ENCODE measurements at places on chromosomes 3 and 15.
A peak's percentile ranks its signal among the peaks of the same experiment; 100 is the strongest.

- DNase-seq: no peak
These were observed 183.6 kb downstream of the POLQ start for GRCh38 chr3:121362035-121362734.

DNA sequence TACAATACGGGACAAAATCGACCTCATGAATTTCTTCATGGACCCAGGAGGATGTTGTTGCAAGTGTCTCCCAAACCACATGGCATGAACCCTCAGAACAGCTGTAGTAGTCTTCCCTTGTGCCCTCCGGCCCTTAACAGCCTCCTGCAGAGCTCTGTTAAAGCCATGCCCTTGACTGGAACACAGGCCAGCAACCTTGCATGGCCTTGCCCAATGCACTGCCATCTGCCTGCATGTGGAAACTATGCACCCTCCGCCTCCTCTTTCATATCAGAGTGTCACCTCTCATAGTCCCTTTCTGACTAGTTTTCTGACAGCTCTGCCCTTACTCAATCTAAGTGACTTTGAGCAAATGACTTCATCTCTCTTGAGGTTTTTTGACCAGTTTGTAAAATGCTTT lies 39.4 kb upstream of the TRIM71 start:
- DNase-seq: no peak

DNA sequence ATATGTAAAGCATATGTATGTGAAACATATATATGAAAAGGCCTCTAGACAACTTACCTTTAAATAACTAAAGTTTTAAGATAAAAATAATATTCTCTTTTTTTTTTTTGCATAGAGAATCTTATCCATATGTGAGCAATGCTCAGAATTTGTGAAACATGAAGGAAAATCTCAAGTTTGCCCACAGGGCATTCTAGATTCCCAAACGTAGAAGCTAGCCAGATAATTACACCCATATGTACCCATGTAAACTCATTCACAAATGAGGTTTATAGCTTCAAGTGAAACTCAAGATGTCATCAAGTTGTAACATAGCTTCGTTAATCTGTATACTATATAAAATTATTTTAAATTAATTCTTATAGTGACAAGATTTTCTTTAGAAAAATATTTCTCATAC lies 537.3 kb upstream of the NR2F2 start:
- no peak for DNase-seq

- no peak for DNase-seq
These were observed 37.1 kb downstream of the IL17RD start for GRCh38 chr3:57127891-57128518.

- DNase-seq: no peak
These were observed 6.1 kb upstream of the HDAC11 start for GRCh38 chr3:13474021-13474420.

- no peak for DNase-seq
These were observed 292.4 kb downstream of the PDCD6IP start for GRCh38 chr3:34090876-34091275.

DNA sequence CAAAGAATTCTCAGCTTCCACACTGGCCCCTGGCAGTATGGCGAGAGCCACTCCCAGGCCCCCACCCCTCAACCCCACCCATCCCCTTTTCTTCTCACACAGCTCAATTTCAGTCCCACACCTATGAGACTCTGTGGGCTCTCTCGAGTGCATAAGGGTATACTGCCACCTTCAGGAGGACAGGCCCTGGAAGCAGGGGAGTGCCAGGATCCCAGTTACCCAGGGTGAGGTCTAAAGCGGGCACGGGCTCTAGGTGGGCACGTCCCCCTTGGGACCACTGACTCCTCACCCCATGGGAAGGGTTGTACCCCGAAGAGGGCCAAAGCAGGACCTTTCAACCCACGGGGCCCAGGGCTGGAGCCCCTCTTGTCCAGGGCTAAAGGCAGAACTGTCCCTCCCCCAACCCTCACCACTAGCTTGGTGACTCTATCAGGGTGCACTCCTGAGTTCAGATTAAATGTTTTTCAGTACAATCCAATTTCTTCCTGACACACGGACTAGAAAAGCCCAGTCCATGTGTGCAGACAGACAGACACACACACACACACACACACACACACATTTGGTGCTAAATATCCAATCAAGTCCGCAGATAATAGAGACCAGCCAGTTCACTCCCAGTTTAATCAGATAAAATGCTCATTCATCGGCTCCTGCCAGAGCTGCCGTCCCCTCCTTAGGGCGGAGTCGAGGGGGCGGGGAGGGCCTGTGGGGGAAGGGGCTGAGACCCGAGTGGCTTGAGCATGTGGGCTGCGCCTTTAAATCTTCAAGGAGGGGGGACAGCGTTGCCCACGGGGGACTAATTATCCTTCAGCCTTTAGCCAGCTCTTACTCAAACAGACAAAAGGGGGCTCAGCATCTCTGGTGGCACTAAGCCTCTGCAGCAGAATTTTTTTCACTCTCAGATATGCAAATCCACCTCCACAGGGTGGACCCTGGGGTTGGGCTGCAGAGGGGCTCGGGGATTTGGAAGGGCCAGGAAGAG lies 59.3 kb downstream of the CYP11A1 start:
- DNase-seq: no peak

DNA sequence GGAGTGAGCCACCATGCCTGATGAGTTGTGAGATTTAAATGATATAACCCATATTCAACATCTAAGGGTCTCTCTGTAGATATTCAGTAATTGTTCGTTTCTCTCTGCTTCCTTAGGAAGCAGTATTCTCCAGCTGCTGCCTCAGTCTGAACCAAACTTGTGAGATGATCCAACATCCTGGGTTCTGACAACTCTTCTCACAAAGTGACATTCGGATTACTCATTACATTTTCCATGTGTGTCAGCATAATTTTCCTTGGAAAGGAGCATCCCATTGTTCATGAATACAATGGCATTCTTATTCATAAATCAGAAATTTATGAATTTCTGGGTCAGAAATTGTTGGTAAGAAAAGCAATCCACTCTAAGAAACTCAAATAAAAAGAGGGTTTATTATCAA lies 15.0 kb upstream of the SEC22A start:
- no peak for DNase-seq

GRCh38 chr3:115226844-115227445 lies 79.9 kb upstream of the ZBTB20 start:
- no peak for DNase-seq

- peak; percentile 2 for DNase-seq
These were observed 638.8 kb downstream of the PLOD2 start for GRCh38 chr3:145522179-145522578.
